ENCODE measurements at places on chromosomes 16 and 17. TPM values are rescaled to one million over a fixed set of nuclear protein-coding genes. Genes with fewer than 3 reads are reported as not detected.

DNA sequence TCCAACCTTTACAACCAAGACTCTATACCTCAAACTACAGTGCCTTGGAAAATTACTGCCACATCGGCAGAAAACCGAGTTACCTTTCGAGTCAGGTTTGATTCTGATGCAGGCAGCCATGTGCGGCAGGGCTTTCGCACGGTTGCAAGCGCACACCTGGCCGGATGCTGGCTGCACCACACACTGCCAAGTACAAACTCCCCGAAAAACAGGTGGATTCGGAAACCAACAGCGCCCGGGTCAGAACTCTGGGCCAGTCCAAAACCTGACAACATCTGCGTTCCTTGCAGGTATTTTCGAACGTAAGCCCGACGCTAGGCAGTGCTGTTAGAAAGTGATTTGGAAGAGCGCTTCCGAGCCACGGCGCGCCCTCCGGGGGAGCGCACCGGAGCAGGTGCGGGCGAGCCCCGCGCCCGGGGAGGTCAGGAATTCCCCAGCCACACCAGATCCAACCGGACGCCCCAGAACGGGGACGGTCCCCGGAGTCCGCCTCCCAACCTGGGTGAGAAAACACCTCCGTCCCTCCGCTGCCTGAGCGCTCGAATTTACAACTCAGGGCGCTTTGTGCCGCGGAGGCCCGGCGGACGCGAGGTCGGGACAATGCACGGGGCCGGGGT is 1.2 kb downstream of the USP7 start:
- no peak for DNase-seq

DNA sequence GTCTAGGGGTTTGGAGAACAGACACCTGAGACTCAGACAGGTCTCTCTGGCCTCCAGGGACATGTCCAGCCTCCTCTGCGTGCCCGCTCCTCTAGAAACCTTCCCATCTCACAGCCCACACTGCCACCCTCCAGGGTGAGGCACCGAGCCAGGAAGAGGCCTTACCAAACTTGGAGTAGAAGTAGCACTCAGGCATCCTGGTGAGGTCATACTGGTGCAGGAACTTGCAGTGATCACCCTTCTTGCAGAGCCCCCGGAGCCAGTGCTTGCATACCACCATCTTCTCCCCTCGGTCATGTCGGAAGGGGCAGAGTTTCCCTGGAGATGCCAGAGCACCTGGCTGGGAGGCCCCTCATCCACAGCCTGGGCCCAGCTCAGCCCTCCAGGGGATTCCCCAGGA is 4.2 kb downstream of the CPSF4L start:
- DNase-seq, result no peak

GRCh38 chr16:28267356-28267755 is 25.0 kb upstream of the SBK1 start:
- no peak for DNase-seq

- peak; percentile 46 for DNase-seq
These were observed 26.3 kb downstream of the VPS53 start for GRCh38 chr17:688100-688989.

GRCh38 chr16:72677662-72678447 is 370.1 kb downstream of the ZFHX3 start:
- no peak for DNase-seq

DHRS7C gene
- not detected for total RNA-seq

DNA sequence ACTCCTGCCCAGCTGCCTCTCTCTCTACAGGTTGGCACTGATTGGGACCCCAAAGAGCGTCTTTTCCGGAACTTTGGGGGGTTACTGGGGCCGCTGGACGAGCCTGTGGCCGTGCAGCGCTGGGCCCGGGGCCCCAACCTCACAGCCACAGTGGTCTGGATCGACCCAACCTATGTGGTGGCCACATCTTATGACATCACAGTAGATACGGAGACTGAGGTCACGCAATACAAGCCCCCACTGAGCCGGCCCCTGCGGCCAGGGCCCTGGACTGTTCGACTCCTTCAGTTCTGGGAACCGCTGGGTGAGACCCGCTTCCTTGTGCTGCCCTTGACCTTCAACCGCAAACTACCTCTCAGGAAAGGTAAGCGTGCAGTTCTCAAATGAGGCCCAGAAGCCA is 12.3 kb downstream of the XYLT2 start:
- DNase-seq, result no peak

GRCh38 chr17:34584805-34585416 is 5.5 kb downstream of the TMEM132E start:
- peak; percentile 33 for DNase-seq

ABCC11 gene
- not detected for total RNA-seq

- no peak for DNase-seq
These were observed 709 bp downstream of the STAT5A start for GRCh38 chr17:42288803-42289610.

KRTAP16-1 gene
- not detected for total RNA-seq

DNA sequence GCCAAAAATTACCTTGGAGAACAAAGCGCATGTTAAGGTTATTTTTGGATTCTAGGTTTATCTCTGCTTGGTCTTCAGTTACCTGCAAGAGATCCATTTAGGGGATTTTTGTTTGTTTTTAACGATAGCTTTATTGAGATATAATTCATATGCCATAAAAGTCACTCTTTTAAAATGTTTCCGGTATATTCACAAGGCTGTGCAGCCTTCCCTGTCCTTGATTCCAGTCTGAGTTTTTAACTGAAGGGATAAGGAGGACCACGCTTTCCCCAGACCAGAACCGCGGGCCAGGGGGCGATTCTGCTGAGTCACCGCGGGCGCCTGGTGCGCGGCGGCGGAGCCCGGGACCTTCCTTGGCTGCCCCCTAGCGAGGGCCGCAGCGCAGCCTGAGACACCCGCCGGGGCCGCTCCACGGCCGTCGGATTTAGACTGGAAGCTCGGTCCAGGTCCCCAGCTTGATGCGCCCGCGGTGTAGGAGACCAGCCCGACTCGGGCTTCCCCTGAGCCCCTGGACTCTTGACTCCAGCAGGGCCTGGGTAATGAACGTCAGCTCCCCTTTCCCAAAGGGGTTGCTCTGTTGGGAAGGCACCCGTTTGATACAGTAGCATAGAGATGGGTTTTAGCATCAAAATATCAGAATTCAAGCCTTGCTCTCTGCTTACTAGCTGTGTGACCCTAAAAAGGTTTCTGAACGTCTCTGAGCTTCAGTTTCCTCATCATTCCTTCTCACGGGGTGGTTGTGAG is 50.0 kb upstream of the STH start:
- peak; percentile 52 for DNase-seq

COX6A2 gene
- not detected for total RNA-seq

GRCh38 chr17:35809855-35810461 is 674 bp downstream of the TAF15 start:
- DNase-seq, result peak; percentile 44

DNA sequence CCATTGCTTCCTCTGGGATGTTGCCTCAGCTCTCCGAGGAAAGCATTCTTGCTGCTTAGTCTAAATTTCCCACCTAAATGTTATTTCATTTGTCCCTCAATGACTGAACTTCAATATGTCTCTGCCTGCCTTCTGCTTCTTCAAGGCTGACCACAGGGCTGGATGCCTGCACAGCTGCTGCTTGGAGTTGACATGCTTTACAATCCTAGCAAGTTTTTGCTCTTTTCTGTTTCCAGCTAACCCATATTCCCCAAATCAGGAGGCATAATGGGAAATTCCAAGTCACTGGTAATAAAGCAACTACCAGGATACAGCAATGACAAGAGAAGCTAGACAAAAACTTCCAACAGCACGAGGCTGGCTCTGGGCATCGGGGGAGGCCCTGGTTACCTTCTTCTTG is 48.9 kb downstream of the GTF3C1 start:
- no peak for DNase-seq

GDPD3 gene
- total RNA-seq, result 1.8 TPM

DNA sequence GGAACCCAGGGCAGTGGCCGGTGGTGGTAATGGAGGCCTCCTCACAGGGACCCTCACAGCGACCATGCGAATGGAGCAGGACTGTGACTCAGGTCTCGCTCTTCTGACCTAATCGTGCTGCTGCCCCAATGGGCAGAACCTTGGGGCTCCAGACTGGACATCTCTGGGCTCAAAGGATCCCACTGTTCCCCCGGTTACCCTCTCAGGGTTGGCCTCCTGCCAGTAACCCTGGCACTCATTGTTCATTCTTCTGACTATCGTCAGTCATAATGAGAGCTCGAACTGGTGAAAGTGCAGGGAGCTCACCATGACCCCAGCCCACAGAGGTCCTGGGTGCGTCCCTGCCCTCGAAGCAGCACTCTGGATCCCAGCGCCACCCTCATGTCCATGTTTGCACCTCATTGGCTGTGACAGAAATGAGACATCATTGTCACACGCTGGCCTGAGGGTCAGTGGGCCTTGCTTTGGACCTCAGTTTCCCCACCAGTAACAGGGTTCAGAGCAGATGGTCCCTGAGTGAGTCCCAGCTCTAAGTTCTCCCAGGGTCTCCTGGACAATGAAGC is 4.0 kb upstream of the NPRL3 start:
- DNase-seq, result no peak

GRCh38 chr17:55005520-55005919 is 37.0 kb downstream of the STXBP4 start:
- peak; percentile 5 for DNase-seq

DNA sequence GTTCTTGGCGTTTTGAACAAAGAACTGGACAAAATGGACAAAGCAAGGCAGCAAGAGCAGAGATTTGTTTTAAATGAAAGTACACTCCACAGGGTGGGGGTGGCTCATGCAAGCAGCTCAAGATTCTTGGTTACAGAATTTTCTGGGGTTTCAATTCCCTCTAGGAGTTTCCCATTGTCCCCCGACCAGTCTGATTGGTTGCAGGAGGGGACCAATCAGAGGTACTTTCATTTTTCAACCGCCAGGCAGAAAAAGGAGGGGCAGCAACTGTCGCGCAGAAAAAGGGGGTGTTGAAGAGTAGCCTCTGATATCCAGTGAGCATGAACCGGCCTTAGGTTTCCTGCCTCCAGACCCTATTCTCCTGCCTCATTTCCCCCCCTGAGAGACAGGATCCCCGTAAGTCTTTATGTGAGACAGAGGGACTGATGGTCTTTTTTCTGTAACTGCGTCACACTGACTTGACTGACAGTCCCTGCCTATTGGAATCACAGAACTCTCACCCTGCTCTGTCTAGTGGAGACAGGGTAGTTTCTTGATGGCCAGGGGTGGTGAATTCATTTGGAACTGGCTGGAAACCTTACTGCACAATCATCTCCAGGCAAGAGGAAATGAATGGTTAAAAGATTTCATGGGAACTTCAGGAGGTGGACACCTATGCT is 59.4 kb upstream of the ALOX12 start:
- peak; percentile 66 for DNase-seq

DNA sequence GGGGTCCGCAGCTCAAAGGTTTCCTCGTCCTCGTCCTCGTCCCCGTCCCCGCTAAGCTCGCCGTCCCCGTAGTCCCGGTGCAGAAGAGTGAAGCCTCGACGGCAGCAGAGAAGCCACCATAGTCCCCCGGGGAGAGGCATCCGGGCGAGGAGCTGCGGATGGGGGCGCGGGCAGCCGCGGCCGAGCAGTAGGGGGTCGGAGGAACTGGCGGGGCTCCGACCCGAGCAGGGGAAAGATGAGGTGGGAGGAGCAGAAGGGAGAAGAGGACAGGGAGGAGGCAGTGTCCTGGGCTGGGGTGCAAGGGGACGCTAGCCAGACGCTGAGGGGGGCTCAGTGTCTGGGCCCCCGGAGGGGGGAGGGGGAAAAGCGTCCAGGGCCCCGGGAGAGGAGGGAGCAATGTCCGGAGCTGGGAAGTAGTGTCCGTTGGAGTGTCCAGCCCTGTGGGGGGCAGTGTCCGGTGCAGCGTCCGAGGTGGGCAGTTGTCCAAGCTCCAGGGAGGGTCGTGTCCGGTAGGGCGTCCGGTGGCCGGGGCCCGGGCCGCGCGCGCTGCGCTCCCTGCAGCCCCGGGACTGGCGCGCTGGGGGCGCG is at the start of gene PLEKHH3:
Gene PLEKHH3, minus strand, starts transcription at position 571 of the 588 bp plus-strand sequence. Its CDS starts 431 bp downstream, at position 140.
- no peak for DNase-seq

- peak; percentile 18 for DNase-seq
These were observed 48.9 kb downstream of the SMPD3 start for GRCh38 chr16:68399456-68399855.

- DNase-seq, result no peak
These were observed 202.4 kb downstream of the IRF8 start for GRCh38 chr16:86101137-86101896.

DNA sequence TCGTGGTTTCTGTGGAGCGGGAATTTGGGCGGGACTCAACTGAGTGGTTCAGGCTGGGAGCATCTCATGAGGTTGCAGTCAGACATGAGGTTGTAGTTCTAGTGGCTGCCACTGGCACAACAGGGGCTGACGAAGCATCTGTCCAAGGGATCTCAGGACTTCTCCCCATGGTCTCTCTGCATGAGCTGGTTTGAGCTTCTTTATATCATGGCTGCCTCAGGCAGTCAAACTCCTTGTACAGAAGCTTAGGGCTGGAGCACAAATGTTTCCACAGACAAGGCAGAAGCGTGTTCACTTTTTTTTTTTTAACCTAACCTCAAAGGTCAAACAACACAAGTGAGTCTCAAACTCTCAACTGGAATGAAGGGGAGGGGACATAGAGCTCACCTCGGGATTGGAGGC is 243.3 kb downstream of the MSI2 start:
- peak; percentile 47 for DNase-seq

- DNase-seq, result no peak
These were observed 5.7 kb downstream of the NUPR1 start for GRCh38 chr16:28532940-28533647.

- no peak for DNase-seq
These were observed 2.3 kb upstream of the MYO15A start for GRCh38 chr17:18106211-18106610.

- DNase-seq, result no peak
These were observed at the start of gene SLC6A4 for GRCh38 chr17:30235386-30236296. SLC6A4 (minus strand) TSS chr17:30235697; CDS start chr17:30221958, 13,739 bp downstream.

TP53TG3F gene
- not detected for total RNA-seq

DNA sequence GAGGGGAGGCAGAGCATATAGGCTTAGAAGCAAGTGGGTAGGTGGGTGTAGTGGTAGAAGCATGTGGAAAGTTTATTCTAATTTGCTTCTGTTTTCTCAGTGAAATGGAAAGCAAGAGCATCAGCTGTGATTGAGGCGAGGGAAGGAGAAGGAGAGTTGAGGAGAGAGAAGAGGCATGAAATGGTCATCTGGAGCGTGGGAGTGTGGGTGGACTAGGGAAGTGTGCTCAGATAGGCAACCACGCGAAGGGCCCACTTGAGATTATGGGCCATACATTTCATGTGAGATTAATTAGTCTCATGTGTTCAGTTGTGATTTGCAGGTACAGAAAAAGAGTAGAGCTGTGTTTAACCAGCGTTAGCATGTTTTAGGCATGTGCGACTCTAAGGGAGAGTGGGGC is 20.8 kb upstream of the CDC6 start:
- DNase-seq, result no peak

- no peak for DNase-seq
These were observed 42.5 kb upstream of the RASD1 start for GRCh38 chr17:17538417-17539391.

DNA sequence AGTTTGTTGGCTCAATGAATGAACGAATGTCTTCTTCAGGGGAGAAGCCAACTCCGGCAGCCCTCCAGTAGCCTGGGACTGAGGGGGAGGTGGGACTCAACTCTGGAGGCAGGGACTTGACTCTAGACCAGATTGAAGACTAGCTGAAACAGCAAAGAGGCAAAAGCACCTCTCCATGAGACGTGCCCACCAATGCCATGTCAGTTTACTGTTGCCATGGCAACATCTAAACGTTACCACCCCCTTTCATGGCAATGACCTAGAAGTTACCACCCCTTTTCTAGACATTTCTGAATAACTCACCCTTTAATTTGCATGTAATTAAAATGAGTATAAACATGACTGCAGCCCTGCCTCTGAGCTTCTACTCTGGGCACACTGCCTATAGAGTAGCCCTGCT is 91.8 kb downstream of the ASIC2 start:
- no peak for DNase-seq

GP1BA gene
- total RNA-seq, result 0.17 TPM

ARHGAP44 gene
- total RNA-seq, result 0.69 TPM

- no peak for DNase-seq
These were observed 71.6 kb downstream of the CDK5R1 start for GRCh38 chr17:32558326-32558955.
